Motor neuron (in vitro differentiated cells): ENCODE measurements at places on chromosomes 1 and 21. TPM values are rescaled to one million over a fixed set of nuclear protein-coding genes. Genes with fewer than 3 reads are reported as not detected.
A peak's percentile ranks its signal among the peaks of the same experiment; 100 is the strongest.

The RCSD1 gene
- total RNA-seq: 0.42 TPM in 1 of 2 replicates, not detected in the other

The FTCD gene
- not detected in 2 replicates for total RNA-seq

The SDC3 gene
- total RNA-seq: 7.6 and 8.8 TPM in 2 replicates

The TTC22 gene
- 1.4 and 1.9 TPM in 2 replicates for total RNA-seq

The NTRK1 gene
- 2.1 and 4.0 TPM in 2 replicates for total RNA-seq

The SERINC2 gene
- total RNA-seq: 15.0 and 15.2 TPM in 2 replicates

The TRPM2 gene
- total RNA-seq: 0.05 and 0.06 TPM in 2 replicates

The USF1 gene
- 55.5 and 64.7 TPM in 2 replicates for total RNA-seq

The NEXN gene
- 2.6 and 3.2 TPM in 2 replicates for total RNA-seq

The SMAP2 gene
- total RNA-seq: 35.1 and 36.8 TPM in 2 replicates

The IL19 gene
- total RNA-seq: 0.32 TPM in 1 of 2 replicates, not detected in the other

The GBP1 gene
- total RNA-seq: 0.29 and 1.0 TPM in 2 replicates

The RGSL1 gene
- 2.2 and 3.4 TPM in 2 replicates for total RNA-seq

DNA sequence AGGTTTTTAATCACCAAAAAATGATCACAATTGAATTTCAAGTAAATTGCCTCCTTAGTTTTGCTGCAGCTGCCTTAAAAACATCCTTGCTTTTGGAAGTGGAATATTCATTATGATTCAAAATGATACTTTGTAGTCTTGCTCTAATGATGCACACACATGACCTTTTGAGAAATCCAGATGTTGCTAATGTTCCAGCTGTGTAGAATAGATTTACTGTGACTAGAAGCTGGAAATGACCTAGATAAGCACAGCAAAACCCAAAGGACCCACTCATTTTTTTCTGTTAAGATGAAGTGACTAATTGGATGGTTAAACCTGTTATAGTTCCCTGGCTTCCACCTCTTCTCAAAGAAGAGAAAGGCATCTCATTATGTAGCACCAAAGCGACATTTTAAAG, 64.6 kb upstream of the RALGPS2 start:
- no peak for ATAC-seq

DNA sequence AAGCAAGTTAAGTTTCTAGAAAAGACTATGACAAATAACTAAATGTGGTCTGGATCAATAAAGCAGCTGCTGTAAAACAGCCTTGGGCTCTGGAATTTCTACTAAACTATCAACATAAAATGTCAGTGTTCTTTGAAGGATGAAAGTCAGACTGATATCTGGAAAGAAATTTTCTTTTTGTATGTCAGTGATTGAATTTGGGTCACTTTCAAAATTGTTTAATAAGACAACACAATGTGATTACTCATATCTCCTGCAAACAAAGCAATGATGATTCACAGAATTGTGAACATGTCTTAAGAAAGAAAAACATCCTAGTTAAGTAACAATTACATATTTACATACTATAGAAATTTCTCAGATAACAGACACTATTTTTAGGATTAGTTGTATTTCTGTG, 826.4 kb downstream of the PLA2G4A start:
- ATAC-seq: no peak

- ATAC-seq: no peak
Observed at GRCh38 chr1:21414015-21414414, 25.9 kb upstream of the NBPF3 start.

DNA sequence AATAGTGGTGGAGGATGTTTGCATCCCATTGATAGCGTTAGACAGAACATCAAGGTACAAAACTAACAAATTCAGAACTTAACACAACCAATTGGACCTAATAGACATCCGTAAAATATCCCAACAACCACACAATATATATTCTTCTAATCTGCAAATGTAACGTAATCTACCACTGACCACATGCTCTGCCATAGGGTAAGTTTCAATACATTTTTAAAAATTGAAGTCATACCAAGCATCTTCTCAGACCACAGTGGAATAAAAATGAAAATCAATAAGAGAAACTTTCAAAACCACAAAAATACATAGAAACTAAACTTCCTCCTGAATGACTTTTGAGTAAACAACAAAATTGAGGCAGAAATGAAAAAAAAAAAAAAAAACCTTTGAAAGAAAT, 1087.5 kb downstream of the KCNT2 start:
- no peak for ATAC-seq

DNA sequence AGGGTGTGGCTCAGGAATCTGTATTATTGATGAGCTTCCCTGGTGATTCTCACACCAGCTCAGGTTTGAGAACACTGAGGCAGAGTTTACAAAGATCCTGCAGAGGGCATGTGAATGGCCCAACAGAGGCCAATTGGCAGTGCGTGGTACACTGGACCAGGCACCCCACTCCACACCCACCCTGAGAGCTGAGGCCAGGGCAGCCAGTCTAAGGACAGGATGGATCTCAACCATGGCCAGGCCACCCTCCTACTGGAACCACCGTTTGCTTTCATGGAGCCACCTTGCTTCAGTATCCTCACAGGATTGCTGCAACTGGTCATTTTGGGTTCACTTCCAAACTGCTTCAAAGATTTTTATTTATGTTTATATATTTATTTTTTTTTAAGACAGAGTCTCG, 7.3 kb upstream of the RASSF5 start:
- no peak for ATAC-seq

- ATAC-seq: no peak
Observed at GRCh38 chr1:227844320-227845146, 29.1 kb downstream of the PRSS38 start.

GRCh38 chr1:42951588-42951987, 7.1 kb downstream of the SLC2A1 start:
- ATAC-seq: no peak

- ATAC-seq: no peak
Observed at GRCh38 chr21:40015818-40016217, 148.6 kb downstream of the PCP4 start.

DNA sequence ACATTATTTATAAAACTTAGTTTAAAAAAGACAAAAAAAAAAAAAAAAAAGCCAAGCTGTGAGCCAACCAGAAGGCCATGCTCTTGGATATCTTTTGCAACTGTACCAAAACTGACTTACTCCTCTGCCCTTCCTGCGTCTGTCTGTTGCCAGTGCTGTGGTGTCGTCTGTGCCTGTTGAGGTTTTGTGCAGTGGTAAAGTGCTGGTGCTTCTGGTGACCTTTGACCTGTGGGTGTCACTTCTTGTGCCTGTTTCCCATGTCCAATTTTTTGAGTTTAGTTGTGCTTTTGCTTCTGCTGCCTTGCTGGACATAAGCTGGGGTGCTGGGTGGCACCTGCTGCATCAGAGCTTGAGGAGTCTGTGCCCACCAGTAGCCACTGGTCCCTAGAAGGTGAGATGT, 41.4 kb downstream of the RNF187 start:
- ATAC-seq: no peak

DNA sequence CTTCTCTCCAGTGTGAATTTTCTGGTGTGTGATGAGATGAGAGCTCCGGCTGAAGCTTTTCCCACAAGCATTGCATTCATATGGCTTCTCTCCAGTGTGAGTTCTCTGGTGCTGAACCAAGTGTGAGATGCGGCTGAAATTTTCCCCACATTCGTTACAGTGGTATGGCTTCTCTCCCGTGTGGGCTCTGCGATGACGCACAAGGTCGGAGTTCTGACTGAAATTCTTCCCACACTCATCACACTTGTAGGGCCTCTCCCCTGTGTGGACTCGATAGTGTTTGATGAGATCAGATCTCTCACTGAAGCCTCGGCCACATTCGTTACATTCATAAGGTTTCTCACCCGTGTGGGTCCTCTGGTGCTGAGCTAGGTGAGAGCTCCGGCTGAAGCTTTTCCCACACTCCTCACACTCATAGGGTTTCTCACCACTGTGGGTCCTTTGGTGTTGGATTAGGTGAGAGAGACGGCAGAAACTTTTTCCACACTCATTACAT, 7.4 kb downstream of the ZNF436 start:
- ATAC-seq: peak; percentile 3

DNA sequence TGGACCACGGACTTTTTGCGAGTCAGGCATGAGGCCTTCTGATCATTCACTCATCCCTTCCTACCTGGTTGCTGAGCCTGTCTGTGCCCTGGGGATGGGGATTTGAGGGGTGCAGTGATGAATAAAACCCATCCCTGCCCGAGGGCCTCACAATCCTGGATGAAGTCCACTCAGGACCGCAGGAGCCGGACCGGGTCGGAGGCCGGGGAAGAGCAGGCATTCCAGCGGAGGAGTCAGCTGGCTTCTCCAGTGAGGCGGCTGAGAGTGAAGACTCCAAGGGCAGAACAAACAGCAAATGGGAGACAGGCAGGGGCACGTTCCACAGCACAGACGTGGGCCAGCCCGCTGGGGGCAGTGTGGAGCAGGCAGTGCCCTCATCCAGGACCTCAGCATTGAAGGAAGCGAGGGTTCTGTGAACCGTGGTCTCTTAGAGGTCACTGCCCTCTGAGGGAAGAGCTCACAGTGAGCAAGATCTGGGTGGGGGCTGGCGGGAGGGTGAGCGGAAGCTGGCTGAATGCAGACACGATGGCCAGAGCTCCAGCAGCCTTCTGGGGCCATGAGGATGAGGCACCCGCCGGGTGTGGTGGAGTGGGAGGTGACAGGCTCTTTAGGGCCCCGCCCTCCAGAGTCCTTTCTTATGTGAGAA, 10.9 kb upstream of the LRRC3 start:
- no peak for ATAC-seq

DNA sequence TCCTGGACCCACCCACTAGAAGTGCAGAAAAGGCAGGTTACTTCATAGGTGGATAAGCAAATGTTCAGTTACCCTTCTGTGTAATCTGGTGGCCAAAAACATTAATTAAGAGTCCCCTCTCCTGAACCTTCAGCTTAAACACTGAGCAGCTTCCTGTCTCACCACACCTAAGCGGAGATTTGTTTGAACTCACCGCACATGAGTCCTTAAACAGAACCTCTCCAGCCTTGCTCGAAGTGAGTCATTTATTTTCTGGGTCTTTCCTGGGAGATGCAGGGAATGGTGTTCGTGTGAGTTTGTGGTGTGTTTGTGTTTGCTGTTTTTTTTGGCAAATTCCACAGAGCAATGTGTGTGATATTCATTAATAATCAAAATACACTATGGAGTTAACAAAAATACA, 7.6 kb upstream of the FNBP1L start:
- no peak for ATAC-seq

- no peak for ATAC-seq
Observed at GRCh38 chr1:84859866-84860265, 33.1 kb downstream of the LPAR3 start.

GRCh38 chr1:3222042-3222692, 153.2 kb downstream of the PRDM16 start:
- ATAC-seq: no peak

- ATAC-seq: no peak
Observed at GRCh38 chr1:219801156-219801820, 127.1 kb downstream of the SLC30A10 start.

DNA sequence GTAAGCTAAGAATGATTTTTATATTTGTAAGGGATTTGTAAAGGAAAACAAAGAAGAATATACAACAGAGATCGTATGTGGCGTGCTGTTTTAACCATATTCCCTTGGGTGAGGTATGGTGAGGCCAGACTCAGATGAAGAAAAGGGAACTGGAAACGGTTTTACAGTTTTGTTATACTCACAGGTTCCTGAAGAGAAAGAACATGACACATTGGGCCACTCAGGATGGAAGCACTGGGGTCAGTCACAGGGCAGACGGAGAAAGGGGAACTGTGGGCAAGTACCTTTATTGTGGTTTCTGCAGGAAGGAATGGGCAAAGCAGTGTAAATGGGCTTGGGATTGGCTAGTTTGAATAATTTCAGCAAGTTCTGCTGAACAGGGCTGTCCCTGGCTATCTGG, 177.4 kb downstream of the LBR start:
- ATAC-seq: no peak

DNA sequence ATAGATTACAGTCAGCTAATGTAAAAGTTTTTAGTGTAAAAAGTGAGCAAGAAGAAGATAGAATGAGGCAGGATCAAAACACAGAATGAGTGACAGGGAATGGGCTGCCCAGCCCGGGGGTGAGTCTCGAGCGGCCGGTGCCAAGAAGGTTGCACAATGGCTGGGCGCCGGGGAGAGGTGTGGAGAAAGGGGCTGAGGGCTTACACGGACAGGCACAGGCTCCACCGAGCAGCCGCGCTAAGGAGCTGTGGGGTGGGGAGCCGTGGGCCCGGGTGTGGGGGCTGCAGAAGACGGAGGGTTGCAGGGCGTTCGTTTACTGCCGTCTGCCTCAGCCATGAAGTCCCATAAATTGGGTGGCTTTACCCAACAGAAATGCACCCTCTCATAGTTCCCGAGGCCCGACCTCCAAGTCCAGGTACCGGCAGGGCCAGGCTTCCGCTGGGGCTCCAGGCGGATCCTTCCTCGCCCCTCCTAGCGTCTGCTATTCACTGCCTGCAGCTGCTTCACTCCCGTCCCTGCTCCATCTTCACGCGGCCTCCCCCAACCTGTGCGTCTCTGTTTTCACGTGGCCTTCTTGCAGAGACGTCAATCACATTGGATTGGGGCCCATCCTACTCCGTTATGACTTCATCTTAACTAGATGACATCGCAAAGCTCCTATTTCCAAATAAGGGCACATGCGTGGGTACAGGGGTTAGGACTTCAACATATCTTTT, 277.2 kb downstream of the CAMTA1 start:
- ATAC-seq: no peak

- ATAC-seq: no peak
Observed at GRCh38 chr1:225410036-225410435, 17.8 kb downstream of the LBR start.

- no peak for ATAC-seq
Observed at GRCh38 chr1:2592672-2593071, 6.1 kb downstream of the PRXL2B start.

DNA sequence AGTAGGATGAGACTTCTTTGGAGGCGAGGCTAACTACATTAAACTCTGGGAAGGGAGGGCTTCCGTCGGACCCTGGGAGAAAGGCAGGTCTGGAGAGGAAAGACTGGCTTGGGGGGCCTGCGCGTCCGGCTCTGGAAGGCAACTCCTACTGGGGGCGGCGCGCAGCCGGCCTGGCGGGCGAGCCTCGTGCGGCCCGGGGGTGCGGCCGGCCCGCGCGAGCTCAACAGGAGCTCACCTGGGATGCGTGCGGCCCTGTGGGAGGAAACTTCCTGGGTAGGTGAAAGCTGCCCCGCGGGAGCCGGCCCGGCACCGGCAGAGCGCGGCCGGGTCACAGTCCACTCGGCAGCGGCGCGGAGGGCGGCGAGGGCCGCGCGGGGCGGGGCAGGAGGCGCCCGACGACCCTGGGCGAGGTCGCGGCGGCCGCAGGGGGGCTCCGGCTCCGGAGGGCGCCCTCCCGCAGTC, 449 bp downstream of the EPS15 start:
- peak; percentile 79 for ATAC-seq

DNA sequence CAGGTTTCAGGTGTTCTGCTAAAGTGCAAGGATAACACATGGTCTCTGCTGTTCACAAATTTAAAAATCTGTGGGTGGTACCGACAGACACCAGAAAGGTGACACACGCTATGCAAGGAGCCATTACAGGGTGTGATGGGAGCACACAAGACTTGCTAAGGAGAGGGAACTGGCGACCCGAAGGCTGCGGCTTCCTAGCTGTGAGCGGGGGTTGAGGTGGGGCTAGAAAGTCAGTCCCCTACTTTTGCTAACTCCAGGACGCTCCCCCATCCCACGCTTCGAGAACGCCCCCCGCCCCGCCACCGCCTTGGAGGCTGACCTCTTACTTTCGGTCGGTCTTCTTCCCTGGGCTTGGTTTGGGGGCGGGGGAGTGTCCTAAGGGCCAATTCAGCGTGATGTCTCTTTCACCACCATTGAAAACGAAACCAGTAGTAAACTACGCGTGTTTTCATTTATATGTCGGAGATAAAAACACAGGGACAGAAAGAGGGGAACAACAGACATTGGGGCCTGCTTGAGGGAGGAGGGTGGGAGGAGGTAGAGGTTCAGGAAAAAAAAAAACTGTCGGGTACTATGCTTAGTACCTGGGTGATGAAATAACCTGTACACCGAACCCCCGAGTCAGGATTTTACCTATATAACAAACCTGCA, 1.1 kb downstream of the CKS1B start:
- ATAC-seq: no peak

GRCh38 chr1:231855361-231855760, 228.8 kb downstream of the DISC1 start:
- no peak for ATAC-seq
